NCI-H1930 (cell line): ENCODE measurements at places on chromosomes 3 and 15.

- DNase-seq: no peak
Measured at GRCh38 chr15:101173233-101174119, 78.4 kb downstream of the CHSY1 start.

DNA sequence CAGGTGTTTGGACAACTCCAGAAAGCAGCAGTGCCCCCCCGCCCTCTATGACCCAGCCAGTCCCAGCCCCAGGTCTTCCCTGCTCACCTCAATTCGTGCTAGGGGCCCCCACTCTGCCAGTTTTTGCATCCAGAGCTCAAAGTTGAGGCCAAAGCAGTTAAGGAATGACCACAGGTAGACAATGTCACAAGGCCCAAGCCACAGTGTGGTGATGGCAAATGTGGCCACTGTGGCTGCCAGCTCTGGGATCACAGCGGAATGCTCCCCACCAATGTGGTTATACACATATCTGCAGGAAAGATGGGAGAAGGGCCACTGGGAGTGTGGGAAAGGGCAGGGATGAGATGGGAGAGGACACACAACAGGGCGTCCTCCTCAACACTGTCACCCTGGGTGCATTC is 8.2 kb downstream of the KLHL40 start:
- DNase-seq: no peak

DNA sequence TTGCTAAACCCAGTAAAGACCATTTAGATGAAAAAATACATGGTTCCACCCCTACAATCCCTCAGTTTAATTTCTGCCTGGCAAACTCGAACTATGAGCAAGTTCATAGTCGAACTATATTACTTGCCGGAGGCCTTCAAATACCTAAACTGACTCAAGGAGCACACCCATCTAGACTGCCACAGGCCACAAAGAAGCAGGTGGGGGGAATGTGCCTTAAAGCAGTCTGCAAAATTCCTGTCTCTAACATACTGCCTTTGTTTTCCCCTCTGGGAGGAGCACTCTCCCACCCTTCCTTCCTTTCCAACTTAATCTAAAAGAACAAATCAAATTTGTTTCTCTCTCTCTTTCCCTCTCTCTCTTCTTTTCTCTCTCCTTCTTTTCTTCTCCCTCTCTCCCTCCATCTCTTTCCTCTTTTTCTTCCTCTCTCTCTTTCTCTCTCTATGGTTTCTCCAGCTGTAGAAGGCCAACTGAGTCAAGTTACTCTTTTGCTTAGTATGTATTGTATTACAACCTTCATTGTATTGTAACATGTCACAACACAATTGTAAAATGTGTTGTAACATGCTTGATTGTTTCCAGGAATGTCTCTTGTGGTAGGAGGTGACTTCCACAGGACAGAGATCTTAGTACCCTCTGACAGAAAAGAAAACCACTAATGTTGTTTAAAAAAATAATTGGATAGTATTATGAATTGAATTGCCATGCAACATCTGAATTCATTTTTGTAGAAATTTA is 496.3 kb downstream of the ROBO2 start:
- DNase-seq: no peak

- no peak for DNase-seq
Measured at GRCh38 chr3:73405853-73406252, 218.9 kb downstream of the PDZRN3 start.

- DNase-seq: no peak
Measured at GRCh38 chr3:195696632-195697278, 24.0 kb upstream of the MUC20 start.

- DNase-seq: no peak
Measured at GRCh38 chr15:72033711-72034110, 84.2 kb downstream of the MYO9A start.

- DNase-seq: no peak
Measured at GRCh38 chr3:134552784-134553183, 66.9 kb downstream of the CEP63 start.

DNA sequence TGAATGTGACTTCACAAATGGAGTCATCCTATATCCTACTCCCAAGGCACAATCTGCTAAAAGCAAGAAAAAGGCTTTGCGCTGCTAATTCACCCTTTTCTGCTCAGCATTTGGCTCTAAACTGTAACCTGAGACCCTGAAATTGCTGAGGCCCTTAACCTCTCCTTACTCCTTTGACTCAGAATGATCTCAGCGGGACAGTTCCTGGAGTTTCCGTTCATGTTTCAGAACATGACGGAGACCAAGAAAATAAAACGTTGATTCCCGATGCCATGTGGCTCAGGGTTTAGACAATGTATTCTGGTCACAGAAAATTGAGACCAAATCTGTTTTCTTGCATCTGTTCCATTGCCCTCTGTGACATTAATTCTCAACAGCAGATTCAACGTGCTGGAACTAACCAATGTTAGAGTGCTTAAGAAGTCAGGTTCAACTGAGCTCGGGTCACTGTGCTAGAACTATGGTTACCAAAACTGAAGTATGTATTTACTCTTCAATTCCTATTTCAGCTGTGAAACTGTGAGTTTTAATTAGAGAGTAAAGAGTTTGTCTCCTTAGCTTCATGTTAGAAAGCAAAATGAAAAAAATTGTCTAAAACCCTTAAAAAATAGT is 45.4 kb upstream of the TMC3 start:
- no peak for DNase-seq

- no peak for DNase-seq
Measured at GRCh38 chr3:194688200-194688740, 2.6 kb downstream of the FAM43A start.

GRCh38 chr3:173257797-173258196 is 116.8 kb upstream of the SPATA16 start:
- DNase-seq: no peak

DNA sequence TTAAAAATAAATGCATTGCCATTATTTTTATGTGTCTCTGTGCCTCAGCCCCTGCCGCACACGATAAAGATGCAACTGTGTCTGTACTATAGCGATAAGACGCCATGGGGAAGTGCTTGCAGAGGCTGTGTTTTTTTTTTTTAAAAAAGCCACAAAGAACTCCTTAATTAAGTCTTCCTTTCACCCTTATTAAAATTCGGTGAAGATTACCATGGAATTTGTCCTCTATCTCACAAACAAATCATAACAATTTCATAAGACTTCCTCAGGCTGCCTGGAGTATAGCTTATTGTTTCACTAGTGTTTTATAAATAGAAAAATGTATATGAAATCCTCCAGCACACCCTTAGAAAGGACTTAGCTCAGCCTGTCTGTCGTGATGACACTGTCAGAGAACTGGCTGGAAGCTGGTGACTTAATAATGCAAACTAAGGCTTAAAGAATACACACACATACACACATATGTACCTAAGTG is 374.8 kb upstream of the SLCO3A1 start:
- DNase-seq: no peak

GRCh38 chr3:157427901-157428300 is 8.7 kb upstream of the PTX3 start:
- DNase-seq: no peak

DNA sequence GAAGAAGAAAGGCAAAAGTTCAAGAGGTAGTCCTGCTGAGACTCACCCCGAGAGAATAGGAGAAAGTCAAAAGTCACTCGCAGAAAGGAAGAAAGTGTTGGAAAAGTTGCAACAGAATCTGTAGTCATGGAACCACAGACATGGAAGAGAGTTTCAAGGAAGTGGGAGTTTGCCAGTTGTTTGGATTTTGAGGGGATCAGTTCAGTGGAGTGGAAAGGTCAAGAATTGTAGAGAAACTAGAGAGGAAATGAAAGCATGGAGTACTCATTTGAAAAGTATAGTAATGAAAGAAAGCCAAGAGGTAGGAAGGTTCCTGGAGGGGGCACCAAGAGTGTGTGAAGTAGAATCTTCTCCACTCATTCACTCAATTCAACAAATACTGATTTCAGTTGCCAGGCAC is 34.7 kb downstream of the SPTSSB start:
- no peak for DNase-seq

DNA sequence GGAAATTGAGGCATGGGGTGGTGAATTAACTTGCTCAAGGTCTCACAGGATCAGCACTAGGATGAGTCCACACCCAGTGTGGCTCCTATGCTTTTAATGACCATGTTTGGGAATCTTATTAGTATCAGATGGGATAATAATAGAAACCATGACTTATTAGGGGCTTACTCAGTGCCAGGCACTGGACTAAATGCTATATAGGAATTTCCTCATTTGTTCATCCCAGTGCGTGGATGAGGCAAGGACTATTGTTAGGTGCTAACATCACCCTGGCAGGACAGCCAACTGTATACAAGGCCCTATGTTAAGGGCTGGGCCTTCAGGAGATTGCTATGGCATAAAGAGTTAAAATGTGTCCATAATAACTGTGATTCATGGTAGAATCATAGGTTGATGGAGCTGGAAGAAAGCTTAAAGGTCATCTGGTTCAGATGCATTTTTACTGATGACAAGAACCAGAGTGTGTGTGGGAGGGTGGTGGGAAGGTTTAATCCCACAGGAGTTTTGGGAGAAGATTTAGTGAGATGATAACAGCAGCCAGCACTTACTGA is 4.7 kb upstream of the FEM1B start:
- DNase-seq: no peak

GRCh38 chr3:20060974-20061685 is 20.9 kb downstream of the KAT2B start:
- DNase-seq: no peak

DNA sequence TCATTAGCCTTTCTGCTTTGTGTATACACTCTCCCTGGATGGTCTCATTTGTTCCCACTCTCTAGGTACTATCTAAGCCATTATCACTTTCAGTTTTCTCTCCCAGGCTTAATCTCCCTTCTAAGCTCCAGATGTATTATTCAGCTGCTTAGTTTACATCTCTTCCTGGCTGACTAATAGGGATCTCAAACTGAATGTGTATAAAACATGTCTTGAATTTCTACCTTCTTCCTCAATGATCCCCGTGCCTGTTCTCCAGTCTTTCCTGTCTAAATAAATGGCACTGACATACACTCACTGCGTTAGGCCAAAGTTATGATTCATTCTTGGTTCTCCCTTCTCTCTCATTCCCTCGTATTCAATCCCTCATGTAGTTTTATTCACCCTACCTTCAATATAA is 127.3 kb downstream of the NR2F2 start:
- DNase-seq: no peak

DNA sequence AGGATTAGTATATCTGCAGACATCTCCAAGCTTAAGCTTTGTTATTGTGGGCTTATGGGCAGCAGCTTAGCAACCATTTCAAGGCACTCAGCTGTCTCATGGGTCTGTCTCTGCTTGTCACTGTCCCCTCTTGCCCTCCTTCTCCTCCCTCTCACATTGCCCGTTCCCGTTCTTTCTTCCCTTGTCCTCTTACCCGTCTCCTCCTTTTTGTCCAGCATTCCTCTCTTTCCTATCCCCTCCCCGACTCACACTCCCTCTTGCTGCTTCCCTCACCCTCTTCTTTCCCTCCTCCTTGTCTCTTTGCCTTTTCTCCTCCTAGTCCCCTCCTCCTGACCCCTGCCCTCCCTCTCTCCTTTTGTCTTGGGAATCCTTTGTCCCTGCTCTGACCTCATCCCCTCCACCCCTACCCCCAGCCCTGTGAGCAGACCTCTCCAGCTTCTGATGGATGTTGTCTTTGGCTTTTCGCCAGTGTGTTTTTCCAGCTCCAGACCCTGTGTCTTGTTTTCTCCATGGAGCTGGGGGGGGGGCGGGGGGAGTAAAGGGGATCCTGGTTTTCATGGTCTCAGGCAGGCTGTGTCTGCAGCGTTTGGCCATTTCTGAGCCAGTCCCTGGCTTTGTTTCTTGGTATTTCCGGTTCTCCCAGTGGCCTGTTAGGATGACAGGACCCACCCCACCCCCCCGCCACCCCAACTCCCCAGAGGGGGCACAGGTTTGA is 47.9 kb upstream of the TRAK1 start:
- DNase-seq: no peak

- DNase-seq: no peak
Measured at GRCh38 chr15:42402455-42403205, 43.3 kb downstream of the CAPN3 start.

DNA sequence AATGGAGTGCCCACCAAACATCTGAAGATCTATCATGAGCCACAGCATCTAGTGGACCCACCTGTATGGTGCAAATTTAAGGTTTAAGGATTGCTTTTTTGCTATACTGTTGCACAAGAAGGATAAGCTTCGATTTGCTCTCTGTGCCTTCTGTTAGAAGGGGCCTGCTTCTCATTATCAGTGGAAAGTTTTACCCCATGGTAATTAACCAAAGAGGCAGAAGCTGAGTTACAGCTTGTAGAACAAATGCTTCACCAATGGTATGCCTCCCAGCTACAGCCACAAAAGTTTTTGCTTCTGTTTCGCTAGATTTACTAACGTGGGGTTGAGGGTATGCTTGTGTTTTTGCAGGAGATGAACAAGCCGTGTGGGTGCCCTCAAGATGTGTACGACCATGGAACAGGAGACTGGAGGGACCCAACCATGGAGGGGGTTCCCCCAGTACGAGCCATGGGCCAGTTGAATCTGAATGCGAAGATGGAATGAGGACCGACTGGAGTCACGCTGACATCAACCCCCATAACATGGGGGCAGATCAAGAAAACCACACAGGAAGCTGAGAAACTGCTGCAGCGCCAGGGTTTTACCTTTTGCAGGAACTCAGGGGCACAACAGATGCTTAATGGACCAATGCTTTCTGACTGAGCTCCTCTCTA is 43.5 kb downstream of the ACAD9 start:
- no peak for DNase-seq

- no peak for DNase-seq
Measured at GRCh38 chr3:106534206-106534605, 665.4 kb upstream of the CBLB start.

DNA sequence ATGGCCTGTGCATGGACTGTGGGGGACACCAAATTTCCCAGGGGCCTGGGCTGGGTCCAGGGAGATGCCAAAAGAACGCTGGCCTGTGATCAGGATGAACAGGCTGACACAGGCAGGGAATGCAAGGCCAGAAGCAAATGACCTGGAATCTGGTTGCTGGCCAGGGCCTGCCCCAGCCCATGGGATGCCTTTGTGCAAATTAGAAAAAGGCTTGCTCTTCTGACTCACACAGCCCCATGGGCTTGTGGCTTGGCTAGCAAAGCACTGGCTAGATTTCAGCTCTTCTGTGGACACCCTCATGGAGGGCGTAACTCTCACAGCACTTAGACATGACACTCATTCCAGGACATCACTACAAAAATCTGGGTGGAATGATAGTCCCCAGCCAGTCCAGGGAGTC is 356.0 kb downstream of the SHQ1 start:
- DNase-seq: no peak

DNA sequence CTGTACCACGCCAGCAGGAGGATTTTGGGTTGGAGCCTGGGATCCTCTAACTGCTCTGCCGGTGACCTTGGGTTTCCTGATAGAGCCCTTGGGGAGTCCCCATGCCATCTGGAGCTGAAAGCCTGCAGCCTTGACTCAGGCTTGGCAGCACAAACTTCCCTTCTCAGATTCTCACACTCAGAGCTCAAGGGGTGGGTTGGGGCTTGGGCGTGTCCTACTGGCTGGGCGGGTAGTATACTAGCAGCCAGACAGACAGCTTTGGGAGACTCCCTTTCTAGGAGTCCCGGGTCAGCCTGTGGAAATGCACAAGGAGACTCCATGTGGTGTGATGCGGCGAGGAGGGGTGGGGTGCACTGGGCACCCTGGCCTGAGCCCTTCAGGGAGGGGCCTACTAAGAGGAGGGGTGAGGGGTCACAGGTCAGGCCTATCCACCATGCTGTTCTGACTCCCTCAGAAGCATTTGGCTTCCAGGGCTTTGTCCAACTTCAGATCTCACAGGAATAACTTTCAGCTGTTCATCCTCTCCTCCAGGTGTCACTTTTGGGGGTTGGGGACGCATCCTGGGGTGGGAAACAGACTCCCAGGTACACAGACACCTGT is 21.6 kb upstream of the PLXNA1 start:
- no peak for DNase-seq

- no peak for DNase-seq
Measured at GRCh38 chr3:187743195-187744141, 1.8 kb downstream of the BCL6 start.

- DNase-seq: no peak
Measured at GRCh38 chr15:31155151-31155550, 53.6 kb upstream of the TRPM1 start.
